Right renal pelvis (tissue), 4 donors: ENCODE measurements at places on chromosomes 16 and 17. TPM values are rescaled to one million over a fixed set of nuclear protein-coding genes. Genes with fewer than 3 reads are reported as not detected.

Gene BEAN1
- 1.2 TPM for polyA plus RNA-seq

Gene MPRIP
- 168 TPM for polyA plus RNA-seq

Gene CORO7
- 15.1 TPM for polyA plus RNA-seq

Gene MMP25
- polyA plus RNA-seq = 1.8 TPM

Gene USP6
- polyA plus RNA-seq = 4.7 TPM

Gene MIS12
- 37.5 TPM for polyA plus RNA-seq
